ENCODE measurements at places on chromosomes 5 and 9.

- no peak for DNase-seq
- no peak overlapping the region for H3K4me3 ChIP-seq
Measured at GRCh38 chr9:18268381-18268780, 205.6 kb upstream of the ADAMTSL1 start.

DNA sequence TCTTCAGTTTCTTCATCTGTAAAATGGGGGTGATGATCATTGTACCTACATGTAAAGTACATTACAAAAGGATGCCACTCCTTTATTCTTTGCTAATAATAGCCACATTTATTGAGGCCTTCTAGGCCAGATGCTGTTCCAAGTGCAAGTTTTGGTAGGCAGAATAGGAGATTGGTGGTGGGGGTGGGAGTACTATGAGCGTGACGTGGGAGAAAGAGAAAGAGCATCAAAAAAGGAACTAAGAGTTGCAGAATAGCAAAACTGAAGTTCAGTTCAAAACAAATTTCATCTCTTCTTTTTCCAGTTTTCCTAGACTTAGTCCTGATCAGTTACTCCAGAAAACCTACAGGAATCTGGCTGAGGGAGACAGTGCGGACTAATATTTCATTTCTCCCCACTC, 174.1 kb downstream of the SNX18 start:
- DNase-seq = no peak
- peak overlapping the region; percentile 26 for H3K4me3 ChIP-seq
- H3K27me3 ChIP-seq = no peaks in the 10 kb centered on the region

DNA sequence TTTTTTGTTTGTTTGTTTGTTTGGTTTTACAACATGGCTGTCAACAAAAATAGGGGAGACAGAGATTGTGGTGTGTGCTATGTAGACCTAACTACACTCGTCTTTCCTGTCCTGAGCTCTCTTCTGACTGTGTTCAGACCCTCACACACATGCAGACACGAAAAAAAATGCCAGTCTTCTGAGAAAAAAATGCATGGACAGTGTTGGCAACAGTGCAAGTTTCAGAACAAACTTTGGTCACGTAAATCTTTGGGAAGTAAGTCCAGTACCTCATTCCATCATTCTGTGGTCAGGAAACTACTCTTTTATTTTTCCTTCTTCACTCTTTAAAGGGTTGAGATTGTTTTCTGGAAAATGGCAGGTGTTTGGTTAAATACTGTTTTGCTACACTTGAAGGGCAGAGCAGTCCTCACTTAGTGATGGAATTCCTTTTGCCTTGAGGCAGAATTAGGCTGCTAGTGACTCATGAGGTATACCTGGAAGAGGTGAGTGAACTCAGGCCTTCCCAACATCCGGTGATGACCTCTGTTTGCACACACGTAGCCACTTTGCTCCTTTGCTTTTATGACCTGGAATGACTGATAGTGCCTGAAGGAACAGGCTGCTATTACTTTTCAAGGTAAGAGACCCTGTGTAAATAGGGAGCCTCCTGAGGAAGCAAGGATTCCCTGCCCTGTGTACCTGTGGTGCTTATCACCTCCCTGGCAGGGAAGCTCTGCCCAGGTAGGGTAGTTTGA, 81.6 kb upstream of the TNFAIP8 start:
- no peak for DNase-seq
- H3K36me3 ChIP-seq = peaks cover 10% of the 10 kb centered on the region
- peak overlapping the region; percentile 89 for H3K27ac ChIP-seq
- no peaks in the 10 kb centered on the region for H3K27me3 ChIP-seq
- H3K4me3 ChIP-seq = peak overlapping the region; percentile 78

GRCh38 chr5:144315994-144316634, 145.4 kb downstream of the KCTD16 start:
- H3K27me3 ChIP-seq = peaks cover 2% of the 10 kb centered on the region
- DNase-seq = no peak
- no peak overlapping the region for H3K27ac ChIP-seq

DNA sequence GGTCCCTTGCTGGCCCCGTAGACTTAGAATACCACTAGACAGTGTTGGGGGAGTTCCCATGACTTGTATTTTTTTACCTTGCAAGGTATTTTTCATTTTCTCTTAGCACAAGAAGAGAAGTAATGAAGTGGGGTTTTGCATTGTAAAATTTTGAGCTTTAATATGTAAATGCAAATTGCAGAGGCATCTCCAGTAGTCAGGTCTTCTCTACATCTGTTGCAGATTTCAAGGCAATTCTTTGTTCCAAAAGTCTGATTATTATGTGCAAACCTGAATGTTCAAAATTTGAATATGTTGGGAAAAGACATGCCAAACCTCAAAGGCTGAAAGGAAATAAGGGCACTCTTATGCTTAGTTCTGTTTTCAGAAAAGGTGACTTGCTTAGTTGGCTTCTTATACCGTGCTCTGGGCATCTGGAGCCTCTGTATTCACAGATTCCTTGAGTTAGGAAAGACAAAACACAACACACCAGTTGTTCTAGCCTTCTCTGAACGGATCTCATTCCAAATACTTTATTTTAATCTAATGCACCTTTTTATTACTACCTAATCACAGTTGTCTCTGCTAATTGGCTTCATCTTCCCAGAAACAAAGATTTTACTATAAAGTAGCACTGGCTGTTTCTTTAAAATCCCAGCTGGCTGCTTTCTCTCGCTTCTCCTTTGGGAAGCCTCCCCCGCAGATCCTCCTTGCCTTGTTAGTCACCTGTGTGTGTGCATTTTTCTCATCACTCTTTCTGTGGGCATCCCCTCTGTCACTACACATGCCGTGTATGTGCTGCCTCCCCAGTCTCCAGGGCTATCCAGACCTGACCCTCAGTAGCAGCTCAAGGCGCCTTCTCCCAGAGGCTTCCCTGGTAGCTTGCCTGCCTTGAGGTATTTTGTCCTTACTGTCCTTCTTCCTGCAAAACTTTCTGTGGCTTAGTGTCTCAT, 138.2 kb downstream of the TLE4 start:
- H3K27me3 ChIP-seq = no peaks in the 10 kb centered on the region
- no peak for DNase-seq
- no peak overlapping the region for H3K27ac ChIP-seq
- H3K4me1 ChIP-seq = no peaks in the 10 kb centered on the region
- peaks cover 85% of the 10 kb centered on the region for H3K36me3 ChIP-seq
- no peak overlapping the region for H3K4me3 ChIP-seq

GRCh38 chr5:78731884-78732283, 83.3 kb upstream of the LHFPL2 start:
- no peaks in the 10 kb centered on the region for H3K36me3 ChIP-seq
- no peak overlapping the region for H3K4me3 ChIP-seq
- peaks cover 80% of the 10 kb centered on the region for H3K4me1 ChIP-seq
- no peaks in the 10 kb centered on the region for H3K27me3 ChIP-seq
- DNase-seq = no peak
- H3K27ac ChIP-seq = no peak overlapping the region

DNA sequence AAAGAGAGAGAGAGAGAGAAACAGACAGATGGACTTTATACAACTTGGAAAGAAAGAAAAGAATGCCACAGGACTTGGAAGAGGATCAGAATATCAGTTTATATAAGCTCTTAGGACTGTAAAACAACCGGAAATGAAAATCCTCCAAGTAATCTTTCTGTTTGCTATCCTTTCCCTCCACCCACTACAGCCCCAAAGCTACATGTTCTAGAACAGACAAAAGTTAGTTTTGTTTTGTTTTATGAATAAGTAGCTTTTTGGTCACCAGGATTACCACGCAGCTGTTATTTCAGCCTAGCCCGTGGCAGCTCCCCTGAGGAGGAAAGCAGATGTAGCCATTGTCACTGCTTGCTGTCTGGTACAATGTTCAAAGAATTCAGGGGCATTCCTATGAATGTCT, 66.6 kb downstream of the SH3TC2 start:
- peaks cover 23% of the 10 kb centered on the region for H3K27me3 ChIP-seq
- H3K27ac ChIP-seq = no peak overlapping the region
- DNase-seq = no peak
- no peaks in the 10 kb centered on the region for H3K36me3 ChIP-seq
- no peak overlapping the region for H3K4me3 ChIP-seq

GRCh38 chr9:131781069-131781468, 41.2 kb upstream of the RAPGEF1 start:
- peaks cover 40% of the 10 kb centered on the region for H3K27me3 ChIP-seq
- no peak overlapping the region for H3K27ac ChIP-seq
- no peak overlapping the region for H3K4me3 ChIP-seq
- no peak for DNase-seq
- H3K36me3 ChIP-seq = no peaks in the 10 kb centered on the region
- no peaks in the 10 kb centered on the region for H3K4me1 ChIP-seq

DNA sequence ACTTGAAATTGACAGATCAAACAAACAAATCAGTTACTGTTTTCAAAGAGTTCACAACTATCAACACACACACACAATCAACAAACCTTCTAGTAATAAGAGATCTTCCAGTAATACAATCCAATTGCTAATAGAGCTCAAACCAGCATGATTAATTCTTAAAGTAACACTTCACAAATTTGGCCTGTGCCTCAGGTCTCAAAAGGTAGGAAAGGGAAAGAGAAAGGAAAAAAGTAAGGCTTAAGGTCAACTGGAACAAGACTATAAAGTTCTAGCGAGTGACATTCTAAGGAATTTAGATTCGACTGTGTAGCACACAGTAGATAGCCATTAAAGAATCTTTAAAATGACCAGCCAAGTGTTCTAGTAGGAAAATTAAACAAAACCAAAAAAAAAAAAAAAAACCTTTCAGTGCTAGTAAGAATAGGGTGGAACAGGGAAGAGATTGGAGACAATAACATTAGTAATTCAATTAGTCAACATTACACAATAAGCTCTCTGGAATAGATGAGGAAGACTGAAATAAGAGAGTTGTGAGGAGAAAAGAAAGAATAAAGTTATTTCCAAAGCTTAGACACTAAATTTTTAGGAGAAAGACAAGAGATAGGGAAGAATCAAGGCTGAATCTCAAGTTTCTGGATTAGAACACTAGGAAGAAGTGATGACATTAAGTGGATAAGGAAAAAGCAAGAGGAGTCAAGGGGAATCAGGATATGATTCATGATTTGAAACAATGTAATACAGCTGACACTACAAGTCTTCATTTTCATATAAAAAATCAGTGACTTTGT, 86.1 kb downstream of the FBXL17 start:
- no peak for DNase-seq
- H3K36me3 ChIP-seq = peaks cover 3% of the 10 kb centered on the region
- no peak overlapping the region for H3K4me3 ChIP-seq
- no peak overlapping the region for H3K27ac ChIP-seq

Data from activated B cell treated with CpG ODN at 0.5 μM for 24 hours (primary cell).